ENCODE measurements at places on chromosomes 16 and 17.

- peak; percentile 46 for DNase-seq
Measured at GRCh38 chr17:57944908-57945307, 10.3 kb downstream of the CUEDC1 start.

DNA sequence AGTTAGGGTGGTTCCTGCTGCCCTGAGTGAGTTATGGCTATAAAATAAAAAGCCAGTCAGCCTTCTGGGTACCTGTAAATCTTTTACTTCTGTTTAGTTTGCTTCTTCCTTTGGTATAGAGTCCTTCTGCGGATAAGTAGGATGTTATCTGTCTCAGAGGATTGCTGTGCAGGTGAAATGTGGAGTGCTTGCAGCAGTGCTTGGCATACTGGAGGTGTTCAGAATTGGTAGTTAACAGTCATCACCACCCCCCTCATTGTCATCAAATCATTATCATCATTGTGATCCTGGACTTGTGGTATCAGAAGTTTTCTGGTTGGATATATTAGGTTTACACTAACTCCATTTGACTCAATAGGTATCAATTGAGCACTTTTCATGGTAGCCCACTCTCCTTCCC is 2.6 kb downstream of the LCMT1 start:
- DNase-seq: no peak

- no peak for DNase-seq
Measured at GRCh38 chr17:16083223-16083622, 83.6 kb downstream of the TTC19 start.

DNA sequence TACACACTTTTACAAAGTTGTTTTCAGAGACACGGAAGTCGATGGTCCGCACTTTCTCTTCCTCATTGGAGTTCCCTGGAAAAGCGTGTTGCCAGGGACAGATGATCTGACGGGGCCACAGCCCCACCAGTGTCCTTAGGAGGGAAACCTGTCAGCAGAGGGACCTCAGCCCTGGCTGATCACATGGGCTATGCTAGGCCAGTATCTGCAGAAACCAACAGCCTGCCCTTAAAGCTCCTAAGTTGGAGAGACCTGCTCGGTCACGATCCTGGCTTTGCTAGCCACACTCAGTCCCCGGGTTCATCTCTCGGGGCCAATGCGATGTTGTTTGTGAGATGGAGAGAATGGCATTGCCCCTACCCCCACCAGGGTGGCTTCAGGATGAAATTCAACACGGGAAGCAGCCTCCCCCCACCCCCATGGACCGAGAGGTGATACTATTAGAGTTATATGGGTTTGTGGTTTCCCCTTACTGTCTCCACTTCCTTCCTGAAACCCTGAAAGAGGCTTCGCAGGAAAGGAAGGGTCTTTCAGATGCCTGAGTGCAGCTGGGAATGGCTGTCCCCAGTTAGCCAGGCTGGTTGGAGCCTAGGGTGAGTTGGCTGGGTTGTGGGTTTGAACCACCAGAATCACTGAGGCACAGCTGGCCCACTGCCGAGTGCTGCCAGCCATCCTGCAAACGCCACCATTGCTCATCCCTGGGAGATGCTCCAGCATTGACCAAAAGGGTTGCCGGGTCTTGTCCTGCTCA is 16.6 kb downstream of the RMI2 start:
- no peak for DNase-seq

DNA sequence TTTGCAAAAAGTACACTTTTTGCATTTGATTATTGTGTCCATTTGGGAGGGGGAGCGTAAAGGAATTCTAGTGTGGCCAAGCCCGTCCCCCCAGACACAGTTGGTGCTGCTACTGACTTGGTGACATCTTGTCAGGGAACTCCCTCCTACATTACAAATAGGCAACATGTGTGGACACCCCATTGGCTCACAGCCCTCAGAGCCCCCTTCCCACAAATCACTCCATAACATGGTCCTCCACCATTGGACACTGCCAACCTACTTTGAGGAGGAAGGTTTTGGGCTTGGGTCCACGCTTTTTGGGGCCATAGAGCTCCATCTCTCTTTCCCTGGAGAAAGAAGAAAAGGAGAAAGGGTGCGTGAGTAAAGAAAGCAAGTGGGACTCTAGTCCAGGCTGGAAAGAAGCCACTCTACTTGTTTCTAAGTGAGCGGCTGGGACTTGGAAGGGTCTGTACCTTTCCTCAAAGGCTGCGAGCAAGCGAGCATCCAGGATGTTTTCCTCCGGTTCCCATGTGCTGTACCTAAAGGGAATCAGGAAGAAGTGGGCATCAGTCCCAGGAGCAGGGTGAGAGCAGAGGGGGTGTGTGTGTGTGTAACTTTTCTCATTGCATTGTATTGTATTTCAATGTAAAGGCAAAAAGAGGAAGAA is 958 bp downstream of the CBX8 start:
- no peak for DNase-seq

GRCh38 chr17:26962255-26963162 is 331.4 kb upstream of the WSB1 start:
- DNase-seq: no peak

- DNase-seq: no peak
Measured at GRCh38 chr17:4790705-4791088, 1.9 kb downstream of the GLTPD2 start.

GRCh38 chr17:61639818-61640217 is 48.8 kb upstream of the NACA2 start:
- DNase-seq: no peak

DNA sequence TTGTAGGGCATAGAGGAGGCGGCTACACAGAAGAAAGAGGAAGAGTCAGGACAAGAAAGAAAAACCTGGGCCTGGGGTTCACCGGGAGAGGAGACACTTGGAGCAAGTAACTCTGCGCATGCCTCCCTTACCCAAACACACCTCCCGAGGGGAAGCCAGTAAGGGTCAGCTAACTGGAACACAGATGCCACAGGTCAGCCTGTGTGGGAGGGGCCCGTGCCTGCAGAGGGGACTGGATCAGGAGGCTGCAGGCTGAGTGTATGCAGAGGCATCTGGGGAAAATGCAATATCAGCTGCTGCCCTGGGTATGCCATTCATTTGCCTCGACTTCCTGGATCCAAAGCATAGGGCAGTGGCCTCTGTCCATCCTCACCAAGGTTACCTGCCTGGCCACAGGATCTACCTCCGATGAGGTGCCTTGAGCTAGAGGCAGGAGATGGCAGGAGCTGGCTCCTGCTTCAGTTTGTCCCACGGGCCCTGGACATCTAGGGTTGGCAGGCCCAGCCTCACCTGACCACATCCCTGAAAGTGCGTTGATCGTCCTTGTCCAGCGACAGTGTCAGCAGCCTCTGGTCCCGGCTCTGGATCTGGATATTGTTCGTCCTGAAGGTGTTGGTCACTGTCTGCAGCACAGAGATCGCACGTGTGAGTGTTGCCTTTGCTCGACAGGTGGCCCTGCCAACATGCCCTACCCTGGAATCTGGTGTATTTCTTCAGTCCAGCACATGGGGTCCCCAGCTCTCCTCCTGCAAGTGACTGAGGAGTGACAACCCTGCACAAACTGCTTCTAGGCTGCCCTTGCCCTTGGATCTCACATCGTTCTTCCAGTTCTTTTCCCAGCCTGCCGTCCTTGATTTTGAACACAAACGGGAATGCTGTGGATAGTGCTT is 4.6 kb upstream of the MFSD6L start:
- no peak for DNase-seq

DNA sequence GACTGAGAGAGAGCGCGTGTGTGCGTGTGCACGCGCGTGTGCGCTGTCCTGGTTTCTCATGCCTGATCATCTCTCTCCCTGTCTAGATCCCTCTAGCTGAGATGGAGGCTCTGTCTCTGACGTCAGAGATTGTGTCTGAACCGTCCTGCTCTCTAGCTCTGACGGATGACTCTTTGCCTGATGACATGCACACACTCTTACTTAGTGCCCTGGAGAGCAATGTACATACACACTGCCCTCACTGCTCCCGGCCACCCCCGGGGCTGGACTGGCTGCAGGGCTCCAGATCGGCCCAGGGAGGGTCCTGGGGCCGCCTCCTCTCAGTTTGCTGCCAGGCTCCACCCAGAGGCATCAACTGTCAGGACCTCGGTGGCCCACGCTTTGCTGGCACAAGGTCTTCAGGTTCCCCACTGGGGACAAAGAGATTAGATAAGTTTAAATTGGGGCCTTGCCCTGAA is 13.1 kb upstream of the ABCC3 start:
- DNase-seq: peak; percentile 24

GRCh38 chr17:49280061-49280460 is 49.5 kb upstream of the PHOSPHO1 start:
- DNase-seq: no peak

DNA sequence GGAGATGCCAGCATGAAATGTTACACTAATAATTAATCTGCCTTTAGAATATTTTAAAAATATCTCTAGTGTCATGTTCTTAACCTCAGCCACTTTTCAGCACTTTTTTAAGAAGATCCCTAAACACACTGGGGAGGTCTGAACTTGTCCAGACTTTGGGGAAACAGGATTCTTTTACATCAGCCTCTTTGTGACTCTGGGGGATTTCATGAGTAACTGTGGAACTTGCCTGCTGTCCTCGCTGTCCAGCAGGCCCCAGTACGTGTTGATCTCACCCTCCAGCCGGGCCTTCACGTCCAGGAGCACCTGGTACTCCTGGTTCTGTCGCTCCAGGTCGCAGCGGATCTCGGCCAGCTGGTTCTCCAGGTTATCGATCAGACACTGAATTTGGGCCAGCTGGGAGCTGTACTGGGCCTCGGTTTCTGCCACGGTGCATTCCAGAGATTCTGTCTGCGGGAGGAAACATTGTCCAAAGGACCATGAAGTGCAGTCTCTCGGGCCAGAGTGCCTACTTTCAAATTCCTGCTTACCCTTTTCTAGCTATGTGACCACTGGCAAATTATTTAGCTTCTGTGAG is 5.5 kb downstream of the KRT40 start:
- no peak for DNase-seq

GRCh38 chr16:81623365-81624102 is 155.6 kb upstream of the PLCG2 start:
- DNase-seq: peak; percentile 68

DNA sequence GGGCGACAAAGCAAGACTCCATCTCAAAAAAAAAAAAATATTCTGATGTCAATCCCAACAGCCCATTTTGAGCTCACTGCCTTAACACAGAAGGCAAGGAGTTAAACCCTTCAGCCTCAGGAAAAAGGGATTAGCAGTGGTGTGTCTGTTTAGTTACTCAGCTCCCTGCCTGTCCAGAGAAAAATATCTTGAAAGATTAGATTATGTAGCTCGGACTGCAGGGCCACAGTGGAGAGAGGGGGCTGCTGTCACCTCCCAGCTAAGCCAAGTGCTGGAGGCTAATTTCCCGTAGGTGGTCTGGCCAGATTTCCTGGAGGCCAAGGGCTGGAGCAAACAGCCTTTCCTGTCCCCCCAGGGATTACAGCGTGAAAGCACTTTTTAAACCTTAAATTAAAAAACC is 50.3 kb downstream of the C16orf95 start:
- DNase-seq: no peak

GRCh38 chr17:59859444-59860025 is 33.2 kb downstream of the TUBD1 start:
- DNase-seq: peak; percentile 84

GRCh38 chr17:49730078-49730784 is 22.5 kb upstream of the SLC35B1 start:
- DNase-seq: peak; percentile 97

- DNase-seq: peak; percentile 66
Measured at GRCh38 chr17:37527249-37527851, 37.7 kb downstream of the DUSP14 start.

GRCh38 chr17:69452664-69453260 is 38.3 kb downstream of the MAP2K6 start:
- no peak for DNase-seq

DNA sequence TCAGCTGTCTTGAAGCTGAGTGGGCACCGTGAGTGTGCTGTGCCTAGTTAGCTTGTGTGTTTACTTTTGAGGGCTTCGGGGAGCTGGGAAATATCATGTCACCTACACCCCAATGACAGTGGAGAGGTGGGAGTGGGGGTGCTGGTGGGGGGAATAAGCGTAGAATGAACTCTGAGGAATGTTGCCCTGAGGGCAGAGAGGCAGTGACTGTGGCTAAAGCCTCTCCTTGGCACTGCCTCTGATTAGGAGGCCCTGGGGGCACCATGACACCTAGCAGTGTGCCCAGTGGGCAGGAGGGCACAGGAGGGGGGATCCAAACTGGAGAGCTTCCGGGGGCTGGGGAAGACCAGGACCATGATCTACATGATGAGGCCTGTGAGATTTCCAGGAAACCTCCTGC is 24.8 kb downstream of the CACNA1G start:
- no peak for DNase-seq

DNA sequence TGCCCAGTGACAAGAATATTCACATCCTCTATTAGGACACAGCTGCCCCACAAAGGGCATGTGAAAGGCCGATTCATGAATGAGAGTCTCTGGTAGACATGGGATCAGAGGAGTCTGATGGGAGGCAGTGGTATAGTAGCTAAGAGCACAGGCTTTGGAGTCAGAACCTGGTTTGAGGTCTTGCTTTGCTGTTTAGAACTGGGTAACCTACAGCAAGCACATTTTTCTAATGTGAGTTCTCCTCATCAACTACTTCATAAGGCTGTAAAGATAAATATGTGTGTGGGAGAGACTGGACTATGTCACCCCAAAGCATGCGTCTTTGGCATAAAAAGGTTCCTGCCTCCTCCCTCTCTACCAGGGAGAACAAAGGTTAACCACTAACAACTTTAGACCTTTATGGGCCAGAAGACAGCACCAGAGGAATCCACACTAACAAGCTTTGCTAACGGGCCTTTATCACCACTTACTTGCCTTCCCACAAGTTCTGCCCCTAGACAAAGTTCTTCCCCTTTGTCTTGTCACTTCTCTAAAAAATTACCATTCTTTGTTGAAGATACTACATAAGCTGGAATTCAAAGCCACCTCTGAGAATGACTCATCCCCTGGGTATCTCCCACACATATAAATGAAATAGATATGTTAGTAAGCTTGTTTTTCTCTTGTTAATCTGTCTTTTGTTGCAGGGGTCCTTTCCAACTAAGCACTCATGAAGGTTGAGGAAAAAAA is 21.1 kb downstream of the CDR2 start:
- DNase-seq: peak; percentile 74

DNA sequence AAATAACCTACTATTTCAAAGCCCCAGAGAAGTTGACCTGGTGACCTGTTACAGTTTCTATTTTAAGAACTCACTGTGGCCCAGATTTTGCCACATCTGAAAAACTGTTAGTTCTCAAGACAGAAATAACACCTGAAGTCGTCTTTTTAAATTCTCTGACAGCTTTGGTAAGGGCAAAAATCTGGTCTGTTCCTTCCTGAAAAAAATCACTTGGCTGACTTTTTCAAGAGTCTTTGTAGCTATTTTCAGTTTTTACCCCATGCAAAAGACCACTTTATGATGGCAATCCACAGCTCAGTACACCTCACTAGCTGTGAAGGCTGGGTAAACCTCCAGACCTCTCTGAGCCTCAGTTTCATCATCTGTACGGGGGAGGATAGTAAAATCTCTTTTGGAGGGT is 60.7 kb upstream of the SREBF1 start:
- no peak for DNase-seq

GRCh38 chr16:87382023-87382785 is 1.4 kb downstream of the FBXO31 start:
- no peak for DNase-seq

All from cardiac fibroblast (primary cell).